ENCODE measurements at places on chromosomes 13 and 19.
A peak's percentile ranks its signal among the peaks of the same experiment; 100 is the strongest.

- DNase-seq, result no peak
These were observed 9.1 kb downstream of the NFIC start for GRCh38 chr19:3375221-3376090.

DNA sequence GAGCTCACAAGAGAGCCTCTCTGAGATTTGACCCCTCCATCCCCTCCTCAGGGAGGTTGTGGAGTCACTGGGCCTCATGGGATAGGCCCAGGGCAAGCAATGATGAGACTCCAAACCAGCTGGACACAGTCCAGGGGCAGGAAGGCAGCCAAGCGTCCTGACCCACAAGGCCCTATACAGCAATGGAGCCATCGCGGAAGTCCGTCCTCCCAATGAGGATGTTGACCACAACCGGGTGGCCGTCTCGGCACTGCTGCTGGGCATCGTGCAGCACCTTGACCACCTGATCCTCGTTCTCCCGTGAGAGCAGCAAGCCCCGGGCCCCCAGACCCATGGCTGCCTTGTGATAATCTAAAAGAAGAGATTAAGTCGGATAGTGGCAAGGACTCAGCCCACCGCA lies 7.9 kb downstream of the SYDE1 start:
- no peak for DNase-seq

- DNase-seq, result no peak
These were observed 418.4 kb downstream of the EFNB2 start for GRCh38 chr13:106117035-106117434.

- DNase-seq, result peak; percentile 16
These were observed 75.6 kb downstream of the SPRY2 start for GRCh38 chr13:80265348-80265747.

DNA sequence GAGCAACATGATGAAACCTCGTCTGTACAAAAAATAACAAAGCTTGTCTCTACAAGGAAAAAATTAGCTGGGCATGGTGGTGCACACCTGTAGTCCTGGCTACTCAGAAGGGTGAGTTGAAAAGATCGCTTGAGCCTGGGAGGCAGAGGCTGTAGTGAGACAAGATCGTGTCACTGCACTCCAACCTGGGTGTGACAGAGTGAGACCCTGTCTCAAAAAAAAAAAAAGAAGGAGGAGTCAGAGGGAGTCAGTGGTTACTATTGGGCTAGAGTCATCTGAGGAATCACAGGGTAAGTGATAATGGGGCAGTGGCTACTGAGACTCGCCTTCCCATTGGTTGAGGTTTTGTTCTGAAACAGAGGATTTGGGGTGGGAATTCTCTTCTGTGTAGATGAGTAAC lies 1.9 kb upstream of the GPI start:
- no peak for DNase-seq

DNA sequence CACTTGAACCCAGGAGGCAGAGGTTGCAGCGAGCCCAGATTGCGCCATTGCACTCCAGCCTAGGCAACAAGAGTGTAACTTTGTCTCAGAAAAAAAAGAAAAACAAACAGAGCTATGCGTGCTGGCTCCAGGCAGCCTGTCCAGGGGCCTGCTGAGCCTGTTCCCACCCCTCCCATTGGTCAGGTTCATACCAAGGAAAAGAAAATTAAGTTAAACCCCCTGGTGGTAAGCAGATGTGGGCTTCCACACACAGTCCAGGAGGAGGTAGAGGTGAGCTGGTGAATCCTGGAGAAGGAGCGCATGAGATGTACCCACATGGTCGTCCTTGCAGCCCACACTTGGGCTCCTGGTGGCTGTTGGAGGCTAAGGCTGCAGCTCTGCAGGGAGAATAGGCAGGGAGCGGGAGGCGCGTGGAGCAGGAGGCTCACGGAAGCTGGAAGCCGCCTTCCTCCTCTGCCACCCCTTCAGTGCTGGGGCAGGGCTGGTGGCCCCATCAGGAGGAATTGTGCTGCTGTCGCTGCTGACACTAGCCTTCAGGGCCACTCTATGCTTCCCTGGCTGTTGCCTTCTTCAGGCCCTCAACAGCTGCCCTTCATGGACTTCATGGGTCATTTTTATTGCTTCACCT lies 10.5 kb upstream of the CHAMP1 start:
- no peak for DNase-seq

- DNase-seq, result no peak
These were observed 373.2 kb downstream of the KCNRG start for GRCh38 chr13:50388481-50388880.

DNA sequence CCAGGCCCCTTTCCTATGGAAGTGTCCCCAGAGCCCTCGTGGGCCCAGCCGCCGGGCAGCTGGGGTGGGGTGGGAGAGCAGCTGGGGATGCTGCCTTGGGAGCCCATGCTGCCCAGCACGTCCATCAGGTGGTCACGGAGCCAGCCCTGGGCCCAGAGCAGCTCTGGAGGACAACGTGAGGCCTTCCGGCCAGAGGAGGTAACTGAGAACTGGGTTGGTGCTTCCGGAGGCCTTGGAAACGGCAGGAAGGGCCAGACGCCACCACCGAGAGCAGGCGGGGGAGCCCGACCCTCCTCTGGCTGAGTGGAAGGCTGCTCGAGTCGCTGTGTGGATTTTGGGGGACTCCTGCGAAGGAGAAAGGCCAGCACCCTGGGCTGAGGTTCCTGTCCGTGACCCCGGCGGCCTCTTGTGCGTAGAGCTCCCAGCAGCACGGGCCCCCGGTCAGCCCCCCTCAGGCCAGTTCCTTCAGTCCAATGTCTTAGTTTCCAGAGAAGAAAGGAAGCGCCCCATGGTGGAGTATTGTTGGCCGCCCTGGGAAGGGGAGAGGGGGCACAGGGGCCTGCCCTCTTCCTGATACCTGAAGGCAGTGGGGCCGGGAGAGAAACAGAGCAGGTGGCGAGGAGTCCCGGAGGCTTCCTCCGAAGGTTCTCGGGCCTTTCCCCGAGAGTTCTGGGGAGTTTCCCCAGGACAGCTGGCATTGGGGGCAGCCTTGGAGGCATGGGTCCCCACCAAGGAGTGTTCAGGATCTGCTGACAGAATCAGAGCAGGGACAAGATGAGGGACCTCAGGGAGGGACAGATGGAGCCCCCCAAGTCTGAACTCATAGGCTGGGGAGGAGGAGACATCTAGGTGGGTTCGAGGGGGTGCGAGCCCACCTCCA lies 68.8 kb downstream of the MLLT1 start:
- no peak for DNase-seq

GRCh38 chr19:46411925-46412649 lies 1.3 kb downstream of the CCDC8 start:
- DNase-seq, result no peak

- DNase-seq, result no peak
These were observed 3.5 kb upstream of the SIGLEC8 start for GRCh38 chr19:51461723-51462161.
